Activated gamma-delta T cell (primary cell): ENCODE measurements at places on chromosomes 7 and 10.

- no peak for DNase-seq
Observed at GRCh38 chr7:114678116-114678515, 243.8 kb upstream of the MDFIC start.

DNA sequence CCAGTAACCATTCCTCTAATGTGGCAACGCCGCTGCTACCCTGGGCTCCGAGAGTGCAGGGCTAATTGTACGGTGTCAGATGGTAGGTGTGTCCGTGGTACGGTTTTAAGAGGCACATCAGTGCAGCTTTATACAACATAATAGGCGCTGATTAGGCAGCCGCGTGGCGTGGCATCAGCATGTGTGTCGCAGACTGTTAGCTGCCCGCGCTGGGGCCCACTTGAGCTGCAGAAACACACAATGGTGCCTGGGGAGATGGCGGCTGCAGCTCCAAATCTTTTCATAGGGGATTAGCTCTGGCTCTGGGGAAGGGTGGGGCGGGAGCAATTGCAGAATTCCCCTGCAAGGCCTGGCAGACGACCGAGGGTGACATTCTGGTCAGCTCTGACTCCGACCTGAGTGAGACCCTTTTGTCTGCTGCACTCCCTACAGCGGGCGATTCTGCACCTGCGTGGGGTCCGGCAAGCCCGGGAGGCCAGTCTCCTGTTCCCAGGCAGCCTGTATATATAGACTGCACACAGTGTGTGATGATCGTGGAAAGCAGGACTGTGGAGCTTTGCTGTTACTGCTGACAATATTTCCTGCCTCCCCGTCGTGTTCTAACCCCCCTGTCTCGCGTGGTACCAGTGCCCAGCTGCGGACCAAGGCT, 722.7 kb upstream of the CELF2 start:
- DNase-seq = no peak

GRCh38 chr7:147513451-147513850, 1077.1 kb upstream of the C7orf33 start:
- no peak for DNase-seq

- DNase-seq = no peak
Observed at GRCh38 chr10:34102237-34102673, 712.8 kb downstream of the PARD3 start.

GRCh38 chr10:87804939-87805569, 13.0 kb downstream of the ATAD1 start:
- DNase-seq = no peak

DNA sequence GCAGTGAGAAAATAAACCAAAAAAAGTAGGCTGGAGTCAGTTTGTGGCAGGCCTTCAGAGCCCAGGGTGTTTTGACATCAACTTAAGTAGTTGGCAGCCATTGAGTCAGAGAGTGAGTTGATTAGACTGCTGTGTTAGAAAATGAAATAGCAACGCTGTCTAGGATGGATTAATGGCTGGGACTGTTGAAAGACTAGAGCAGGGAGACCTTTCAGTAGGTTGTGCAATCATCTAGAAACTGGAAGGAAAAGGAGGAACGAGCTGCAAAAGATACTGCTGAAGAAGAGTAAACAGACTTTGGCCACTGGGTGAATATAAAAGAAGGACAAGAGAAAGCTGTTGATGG, 28.6 kb upstream of the TRIL start:
- DNase-seq = no peak

DNA sequence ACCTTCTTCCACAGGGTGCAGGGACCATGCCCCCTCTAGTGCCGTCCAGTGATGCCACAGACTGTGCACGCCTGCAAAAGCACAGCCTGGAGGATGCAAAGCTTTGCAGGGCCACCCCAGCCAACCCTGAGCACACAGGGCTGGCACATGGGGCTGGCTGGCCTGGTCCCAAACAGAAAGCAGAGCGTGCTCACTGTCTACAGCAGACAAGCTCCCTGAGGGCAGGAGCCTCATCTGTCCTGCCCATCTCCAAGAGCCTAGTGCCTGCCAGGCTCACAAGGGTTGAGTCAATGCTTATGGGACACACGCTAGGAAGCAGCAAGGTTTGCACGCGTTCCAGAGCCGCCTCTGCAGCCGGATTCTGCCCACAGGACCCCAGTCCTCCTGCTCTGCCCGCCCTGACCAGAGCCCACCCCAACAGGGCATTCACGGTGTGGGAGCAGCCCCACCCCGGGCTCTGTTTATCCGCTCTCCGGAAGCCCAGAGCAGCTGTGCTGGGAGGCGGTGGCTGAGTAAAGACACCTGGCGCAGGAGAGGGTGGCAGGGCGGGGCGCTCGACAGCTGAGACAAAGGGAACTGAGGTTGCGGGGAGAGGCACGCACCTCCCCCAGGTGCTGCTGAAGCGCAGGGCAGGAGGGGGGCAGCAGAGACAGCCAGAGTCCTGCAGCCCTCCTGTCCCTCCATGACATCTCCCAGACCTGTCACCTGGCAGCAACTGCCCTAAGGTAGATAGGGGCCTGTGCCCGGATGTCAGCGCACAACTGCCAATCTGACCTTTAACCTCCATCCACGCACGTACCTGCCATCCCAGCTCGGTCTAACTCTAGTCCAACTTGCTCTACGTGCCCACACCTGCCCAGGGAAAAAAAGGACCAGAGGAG, 4.3 kb downstream of the KCNH2 start:
- no peak for DNase-seq

DNA sequence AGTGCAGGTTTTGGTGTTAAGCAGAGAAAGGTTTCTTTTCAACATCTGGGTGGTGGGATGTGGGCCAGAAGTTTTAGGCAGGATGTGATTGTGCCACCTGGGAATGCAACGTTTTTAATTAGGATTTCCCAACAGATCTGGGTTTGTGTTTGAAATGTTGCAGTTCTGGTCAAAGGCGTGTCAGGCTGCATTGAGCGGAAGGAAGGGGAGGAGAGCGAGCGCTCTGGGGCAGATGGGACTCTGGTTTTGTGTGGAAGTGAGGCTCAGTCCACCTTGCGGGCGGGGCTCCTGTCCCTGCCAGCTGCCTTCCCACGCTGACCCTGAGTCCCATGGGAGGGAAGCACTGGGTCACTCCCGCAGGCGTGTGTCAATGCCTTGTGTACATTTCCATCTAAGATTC, 767.7 kb downstream of the KCNMA1 start:
- DNase-seq = no peak

- DNase-seq = no peak
Observed at GRCh38 chr7:114343949-114344708, 70.5 kb upstream of the FOXP2 start.

DNA sequence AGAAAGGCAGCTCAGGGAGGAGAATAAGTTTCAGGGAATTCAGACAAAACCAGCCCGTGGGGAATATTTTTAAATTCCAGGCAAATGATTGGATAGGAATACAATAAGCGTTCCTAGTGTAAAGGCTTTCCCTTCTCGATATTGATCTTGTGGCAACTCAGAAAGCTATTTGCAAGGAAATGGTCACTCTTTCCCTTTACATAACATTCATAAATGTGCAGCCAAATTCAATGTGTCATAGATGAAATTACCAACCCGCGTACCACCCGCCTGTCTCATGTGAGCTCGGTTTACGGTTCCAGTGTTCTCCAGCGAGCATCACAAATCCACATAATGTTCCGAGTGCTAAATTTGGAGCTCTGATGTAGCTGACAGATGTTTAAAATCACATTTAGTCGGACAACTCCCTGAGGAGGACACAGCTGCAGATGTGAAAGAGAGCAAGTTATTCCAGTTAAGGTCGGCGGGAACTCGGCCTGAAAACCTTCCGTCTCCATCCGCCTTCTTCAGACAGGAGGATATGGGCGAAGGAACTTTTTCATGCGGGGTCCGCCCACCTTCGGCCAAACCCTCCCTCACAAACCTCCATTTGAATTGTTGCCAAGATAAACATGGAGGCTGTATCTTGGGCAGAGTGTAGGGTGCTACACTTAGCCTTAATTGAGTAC, 327.0 kb downstream of the RNLS start:
- no peak for DNase-seq
